ENCODE measurements at places on chromosomes 5 and 9.

DNA sequence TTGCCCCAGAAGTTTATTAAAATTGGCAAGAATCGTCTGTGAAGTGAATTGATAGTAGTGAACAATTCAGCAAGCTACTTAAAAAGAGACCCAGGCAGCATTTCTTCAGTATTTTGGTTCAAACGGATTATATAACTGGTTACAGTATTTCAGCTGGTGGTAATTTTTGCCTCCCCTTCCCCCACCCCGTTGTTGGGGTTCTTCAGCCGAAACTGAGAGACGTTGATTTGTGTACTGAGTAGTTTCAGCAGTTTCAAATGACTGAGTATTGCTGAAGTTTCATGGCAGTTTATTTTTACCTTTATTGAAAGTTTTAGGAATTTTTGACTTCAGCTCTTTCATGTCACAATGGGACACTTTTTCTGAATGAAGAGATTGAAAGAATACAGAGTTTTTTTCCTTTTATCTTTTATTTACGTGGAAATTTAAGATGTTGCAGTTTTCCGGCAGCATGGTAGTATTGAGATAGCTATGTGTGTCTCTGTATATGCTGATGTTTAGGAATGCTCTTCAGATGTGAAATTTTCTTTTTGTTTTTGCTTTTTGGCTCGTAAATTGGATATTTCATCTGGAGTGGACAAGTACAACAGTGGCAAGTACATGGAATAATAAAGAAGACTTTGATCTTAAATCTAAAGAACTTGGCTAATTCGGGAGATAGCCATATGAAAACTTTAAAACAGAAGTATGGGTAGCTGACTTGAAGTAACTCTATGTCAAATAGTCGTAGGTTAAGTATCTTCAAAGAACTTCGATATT, 1.9 kb downstream of the GPBP1 start:
- DNase-seq = no peak

- no peak for DNase-seq
Measured at GRCh38 chr9:34197756-34198711, 19.2 kb downstream of the UBAP1 start.

DNA sequence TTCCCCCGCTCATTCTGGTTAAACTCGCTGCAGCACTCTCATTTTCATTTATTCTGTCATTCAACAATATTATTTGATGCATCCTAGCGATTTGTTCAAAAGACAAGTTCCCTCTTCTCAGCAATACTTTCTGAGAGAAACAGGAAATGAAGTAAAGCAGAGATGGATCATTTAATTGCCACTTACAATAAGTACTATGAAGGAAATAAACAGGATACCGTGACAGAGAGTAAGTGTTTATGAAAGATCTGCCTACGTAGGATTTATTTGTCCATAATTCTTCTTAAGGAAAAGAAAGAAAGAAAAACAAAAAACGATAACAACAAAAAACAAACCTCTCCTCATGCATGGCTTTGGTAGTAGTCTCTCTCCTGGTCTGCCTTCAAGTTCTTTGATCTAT, 406.8 kb upstream of the ZNF608 start:
- DNase-seq = no peak

GRCh38 chr5:30524428-30524827, 669.1 kb upstream of the CDH6 start:
- DNase-seq = no peak
